ENCODE measurements at places on chromosomes 5 and 9.

GRCh38 chr5:73605223-73606087, 20.5 kb upstream of the ARHGEF28 start:
- DNase-seq = no peak

DNA sequence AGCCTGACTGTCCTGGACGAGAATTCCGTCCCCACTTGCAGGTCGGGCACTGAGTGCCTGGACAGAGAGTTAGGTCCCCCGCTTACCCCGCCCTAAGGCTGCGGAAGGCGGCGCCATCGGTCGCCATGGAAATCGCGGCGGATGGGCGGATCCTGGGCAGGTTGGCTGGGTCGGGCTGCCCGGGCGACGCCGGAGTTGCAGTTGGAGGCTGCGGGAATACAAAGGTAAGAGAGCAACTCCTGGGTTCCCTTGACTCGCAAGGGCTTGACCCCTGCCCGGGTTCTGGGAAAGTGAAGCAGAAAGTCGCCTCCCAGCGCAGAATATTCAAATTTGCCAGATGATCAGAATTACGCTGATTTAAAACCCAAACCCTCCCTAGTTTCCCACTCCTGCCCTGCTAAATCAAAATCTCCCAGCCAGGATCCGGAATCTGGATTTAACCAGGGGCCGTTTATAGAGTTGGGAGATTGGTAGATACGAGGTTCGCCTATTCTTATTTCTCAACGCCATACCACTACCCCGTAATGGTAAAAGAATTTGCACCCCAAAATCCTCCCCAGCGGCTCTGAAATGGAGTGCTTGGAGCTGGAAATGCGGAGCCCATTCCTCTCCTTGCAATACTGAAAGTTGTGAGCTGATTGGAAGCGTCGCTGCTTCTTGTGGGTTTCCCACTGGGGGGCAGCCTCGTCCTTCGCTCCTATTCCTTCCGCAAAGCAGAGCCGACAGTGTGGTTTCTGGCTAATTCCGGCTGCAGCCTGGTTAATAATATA, 156.4 kb upstream of the RASEF start:
- DNase-seq = no peak

DNA sequence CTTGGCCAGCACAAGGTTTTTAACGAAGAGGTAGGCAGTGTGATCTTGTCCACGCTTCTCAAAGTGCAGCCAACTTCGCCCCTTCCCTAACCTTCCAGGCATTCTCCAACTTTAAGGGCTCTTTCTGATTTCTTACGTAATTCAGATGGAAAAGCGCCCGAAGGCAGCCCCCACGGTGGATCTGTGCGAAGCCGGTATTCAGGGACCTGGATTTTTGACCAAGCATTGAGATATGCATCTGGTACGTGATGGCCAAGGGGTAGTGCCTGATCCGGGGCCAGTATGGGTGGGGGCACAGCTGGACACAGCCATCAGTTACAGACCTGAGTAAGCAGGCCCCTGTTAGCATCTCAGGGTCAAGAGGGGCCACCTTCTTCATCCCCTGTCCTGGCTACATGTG, 80.0 kb downstream of the AMBP start:
- no peak for DNase-seq

GRCh38 chr5:116428413-116428812, 146.2 kb downstream of the SEMA6A start:
- no peak for DNase-seq

GRCh38 chr9:127876026-127876763, 1.3 kb downstream of the AK1 start:
- DNase-seq = no peak

GRCh38 chr9:79477955-79478771, 93.6 kb upstream of the TLE4 start:
- DNase-seq = no peak

DNA sequence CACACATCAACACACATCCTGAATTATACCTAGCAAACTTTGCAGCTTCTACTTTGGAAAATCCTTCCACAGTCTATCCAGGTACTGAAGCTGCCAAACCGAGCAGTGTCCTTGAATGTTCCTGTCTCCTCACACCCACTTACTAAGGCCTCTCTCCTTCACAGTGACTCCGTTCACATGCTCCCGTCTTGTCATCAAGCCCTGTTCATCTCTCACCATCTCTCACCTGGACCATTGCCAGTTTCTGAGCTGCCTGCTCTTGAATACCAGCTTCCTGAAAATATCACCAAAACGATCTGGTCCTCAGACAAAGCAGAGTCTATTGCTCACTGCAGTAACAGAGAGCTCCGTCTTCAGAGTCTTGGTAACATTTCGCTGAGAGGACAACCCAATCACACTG, 57.4 kb downstream of the GCNT1 start:
- DNase-seq = no peak

GRCh38 chr5:124652514-124652819, 94.0 kb downstream of the ZNF608 start:
- DNase-seq = no peak

DNA sequence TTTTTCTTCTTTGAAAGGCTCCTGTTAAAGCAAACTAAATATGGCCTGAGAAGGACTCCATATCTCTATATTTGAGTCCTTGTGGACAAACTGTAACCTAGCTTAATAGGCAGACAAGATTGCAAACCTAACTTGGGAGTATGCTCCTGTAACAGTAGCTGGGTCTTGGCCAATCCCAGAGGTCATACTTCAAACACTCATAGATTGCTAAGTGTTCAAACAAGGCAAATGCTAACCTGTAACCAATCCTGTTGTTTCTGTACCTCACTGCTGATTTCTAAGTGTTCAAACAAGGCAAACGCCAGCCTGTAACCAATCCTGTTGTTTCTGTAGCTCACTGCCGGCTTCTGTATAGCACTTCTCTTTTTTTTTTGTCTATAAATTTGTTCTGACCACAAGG, 50.6 kb upstream of the CLK4 start:
- DNase-seq = no peak

- no peak for DNase-seq
Measured at GRCh38 chr5:91418158-91418557, 35.0 kb upstream of the ARRDC3 start.

DNA sequence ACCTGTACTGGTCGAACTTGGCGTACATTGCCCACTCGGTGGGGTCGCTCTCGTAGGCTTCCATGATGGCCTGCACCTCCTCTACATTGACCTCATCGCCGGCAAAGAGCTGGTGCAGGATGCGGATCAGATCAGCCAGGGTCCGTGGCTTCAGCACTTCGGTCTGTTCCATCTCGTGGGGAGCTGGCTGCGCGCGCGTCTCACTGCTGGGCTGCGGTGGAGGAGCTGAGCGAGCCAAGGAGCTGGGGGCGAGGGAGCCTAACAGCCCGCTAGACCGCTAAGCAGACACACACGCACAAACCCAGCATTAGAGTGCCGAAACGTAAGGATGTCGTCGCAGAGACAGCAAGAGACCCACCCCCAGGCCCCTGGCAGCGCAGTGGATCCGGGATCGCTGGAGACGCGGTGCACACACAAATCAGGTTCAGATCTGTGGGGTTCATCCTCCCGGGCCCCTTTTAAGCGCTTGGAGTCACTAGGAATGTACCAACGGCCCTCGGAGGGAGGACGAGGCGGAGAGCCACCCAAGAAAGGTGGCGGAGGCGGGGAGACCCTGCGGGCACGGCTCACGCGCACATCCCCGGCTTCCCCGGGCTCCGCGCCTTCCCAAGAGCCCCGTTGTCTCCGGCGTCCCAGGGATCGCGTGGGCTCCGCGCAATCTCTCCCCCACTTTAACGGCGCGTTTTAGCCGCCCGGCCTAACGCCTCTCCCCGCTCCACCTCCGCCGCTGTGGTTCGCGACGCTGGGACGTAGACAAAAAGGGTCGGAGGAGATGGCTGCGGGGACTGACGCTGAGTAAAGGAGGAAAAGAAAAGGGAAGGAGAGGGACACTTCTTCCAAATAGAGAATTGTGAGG, at the start of gene CDO1:
Gene CDO1, minus strand, starts transcription at position 434 of the 856 bp plus-strand sequence. Its CDS starts 262 bp downstream, at position 172.
- DNase-seq = no peak

DNA sequence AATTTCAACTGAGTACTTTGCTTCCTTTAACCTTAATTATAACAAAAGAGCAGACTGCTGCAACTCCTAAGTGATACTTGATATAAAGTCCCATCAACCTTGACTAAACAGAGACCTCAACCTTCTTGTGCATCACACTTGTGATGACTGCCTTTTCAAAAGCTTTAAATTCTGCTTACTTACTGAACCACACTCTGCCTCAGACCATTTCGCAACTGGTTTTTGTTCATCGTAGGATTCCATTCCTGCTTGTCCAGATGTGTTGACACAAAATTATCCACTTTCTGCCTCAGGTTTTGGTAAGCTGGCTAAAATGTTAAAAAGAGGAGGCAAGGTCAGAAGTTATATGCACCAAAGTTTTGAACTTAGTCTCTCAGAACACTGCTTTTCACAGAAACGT, 3.5 kb downstream of the BOD1 start:
- no peak for DNase-seq

- no peak for DNase-seq
Measured at GRCh38 chr9:91896513-91897121, 53.4 kb downstream of the ROR2 start.

DNA sequence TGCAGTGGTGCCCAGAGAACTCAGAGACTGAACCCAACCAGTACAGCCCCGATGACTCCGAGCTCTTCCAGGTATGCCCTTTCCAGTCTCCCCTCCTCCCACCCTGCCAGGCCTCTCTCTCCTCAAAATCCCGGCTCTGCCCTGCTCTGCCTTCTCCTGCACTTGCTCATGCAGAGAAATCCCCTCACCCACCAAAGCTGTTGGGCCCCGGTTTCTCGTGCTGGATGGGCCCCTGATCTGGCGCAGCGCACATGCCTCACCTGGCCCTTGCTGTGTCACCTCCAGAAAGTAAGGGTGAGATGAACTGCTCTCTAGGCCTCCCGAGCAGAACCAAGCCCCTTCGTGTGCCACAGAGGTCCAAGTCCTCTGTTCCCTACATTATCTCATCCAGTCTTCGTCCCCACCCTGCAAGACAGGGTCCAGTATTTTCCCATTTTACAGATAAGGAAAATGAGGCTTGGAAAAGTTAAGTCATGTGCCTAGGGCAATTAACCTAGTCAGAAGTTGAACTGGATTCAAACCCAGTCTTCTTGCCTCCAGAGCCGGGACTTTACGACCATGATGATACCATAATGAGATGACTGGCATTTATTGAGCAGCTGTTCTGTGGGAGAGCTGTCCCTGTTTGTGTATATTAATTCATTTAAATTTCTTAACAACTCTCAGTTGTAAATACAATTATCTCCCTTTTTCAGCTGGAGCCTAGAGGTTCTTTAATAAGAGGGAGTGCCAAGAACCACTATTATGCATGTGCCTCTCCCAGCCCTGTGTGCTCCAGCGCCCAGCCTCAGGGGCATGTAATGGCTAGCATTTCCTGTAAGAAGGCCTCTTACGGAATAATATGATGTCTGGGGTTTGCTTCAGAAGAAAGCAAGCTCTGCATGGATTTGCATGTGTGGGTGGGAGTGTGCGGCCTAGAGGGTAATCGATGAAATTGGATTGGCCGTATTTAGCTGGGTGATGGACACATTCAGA, 90.7 kb downstream of the PPARGC1B start:
- no peak for DNase-seq

- DNase-seq = peak; percentile 48
Measured at GRCh38 chr5:67156976-67157583, 39.5 kb downstream of the CD180 start.

DNA sequence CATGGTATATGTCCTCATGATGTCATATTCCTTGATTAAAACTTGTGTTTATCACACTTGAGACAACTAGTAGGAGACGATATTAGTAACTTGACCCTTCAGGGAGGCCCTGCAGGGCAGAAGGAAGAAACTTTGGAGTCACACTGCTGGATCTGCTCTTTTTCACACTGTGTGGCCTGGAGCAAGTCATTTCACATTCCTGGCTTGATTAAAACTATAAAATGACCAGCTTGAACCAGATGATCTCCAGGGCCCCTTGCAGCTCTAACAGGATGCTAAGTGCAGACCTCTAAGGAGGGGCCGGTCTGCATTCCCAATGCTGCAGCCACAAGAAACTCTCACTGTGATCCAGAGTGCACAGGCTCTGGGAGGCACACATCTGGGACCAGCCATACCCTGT, 146.4 kb upstream of the ZNF366 start:
- no peak for DNase-seq

DNA sequence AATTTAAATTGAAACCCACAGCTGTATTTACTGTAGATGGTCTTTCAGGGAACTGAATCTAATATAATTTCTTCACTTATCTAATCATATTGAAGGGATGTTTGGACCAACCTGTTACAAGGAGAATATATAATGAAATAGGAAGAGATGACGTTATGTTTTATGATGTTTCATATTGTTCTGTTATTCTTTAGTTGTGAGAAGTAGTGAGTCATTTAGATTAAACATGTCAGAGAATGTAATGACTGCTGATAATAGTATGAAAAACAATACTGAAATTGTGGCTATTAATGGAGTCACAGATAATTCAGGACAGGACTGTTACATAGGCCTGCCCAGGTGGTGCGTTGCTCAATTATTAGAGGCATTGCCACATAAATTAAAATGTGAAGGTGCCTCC, 1993.4 kb downstream of the EFNA5 start:
- no peak for DNase-seq

- DNase-seq = no peak
Measured at GRCh38 chr5:143471666-143472464, 68.4 kb upstream of the NR3C1 start.

GRCh38 chr5:54595721-54596120, 78.2 kb downstream of the SNX18 start:
- DNase-seq = no peak

- DNase-seq = no peak
Measured at GRCh38 chr9:86073839-86074238, 25.5 kb downstream of the GOLM1 start.

DNA sequence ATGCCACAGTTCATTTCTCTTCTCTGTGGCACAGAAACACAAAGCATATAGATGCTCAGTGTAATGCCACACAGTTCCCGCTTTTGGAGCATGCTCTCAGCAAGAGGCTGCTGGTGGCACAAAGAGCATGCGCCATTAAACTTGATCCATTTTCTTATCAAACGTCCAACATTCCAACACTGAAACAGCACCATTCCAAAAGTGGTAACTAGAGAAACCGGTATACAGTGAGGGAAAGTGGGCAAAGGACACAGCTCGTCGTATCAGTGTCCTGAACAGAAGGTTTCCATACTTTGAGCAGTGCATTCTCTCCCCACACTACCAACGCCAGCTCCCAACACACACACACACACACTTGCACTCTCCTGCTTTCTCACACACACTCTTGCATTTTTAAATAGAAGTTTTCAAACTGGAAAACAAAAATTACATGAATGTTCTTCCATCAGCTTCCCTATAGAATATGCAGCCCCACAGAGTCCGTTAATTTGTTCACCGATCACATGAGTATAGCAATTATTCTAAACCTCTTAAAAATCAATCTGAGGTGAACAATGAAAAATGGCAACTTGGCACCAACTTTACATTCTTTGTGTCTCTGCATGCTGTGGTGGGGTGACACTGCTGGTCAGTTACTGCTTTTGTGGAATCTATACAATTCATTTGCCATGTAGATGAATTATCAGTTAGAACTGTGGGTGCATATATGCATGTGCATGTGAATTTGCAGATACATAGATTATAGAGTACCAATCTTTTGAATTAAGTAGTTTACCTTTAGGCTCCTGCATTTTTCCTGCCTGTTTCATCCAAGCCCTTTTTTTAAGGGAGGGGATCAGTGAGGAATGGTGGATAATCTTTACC, 5.7 kb downstream of the NFIB start:
- no peak for DNase-seq

GRCh38 chr5:6886866-6887265, 173.6 kb downstream of the TENT4A start:
- no peak for DNase-seq

- DNase-seq = no peak
Measured at GRCh38 chr5:136143312-136143711, 10.7 kb downstream of the SMAD5 start.

All from T-helper 9 cell (primary cell).